NCI-H1105 (cell line): ENCODE measurements at places on chromosomes 5 and 9.

DNA sequence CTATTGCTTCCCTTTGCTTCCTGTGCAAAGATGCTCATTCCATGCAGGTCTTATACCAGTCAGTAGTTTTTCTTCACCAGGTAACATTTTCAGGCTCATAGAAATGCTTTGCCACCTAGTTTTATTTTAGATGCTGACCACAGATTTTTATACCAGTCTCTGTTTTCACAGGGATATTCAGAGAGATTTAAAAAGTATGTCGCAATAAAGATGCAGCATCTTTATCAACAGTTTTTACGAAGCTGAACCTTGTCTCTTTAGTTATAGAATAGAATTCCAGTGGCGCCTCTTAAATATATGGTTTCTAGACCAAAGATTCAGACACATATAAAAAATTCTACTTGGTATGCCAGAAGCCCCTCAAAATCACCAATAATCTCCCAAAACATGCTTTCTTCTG is 155.7 kb upstream of the PCSK5 start:
- DNase-seq = no peak

DNA sequence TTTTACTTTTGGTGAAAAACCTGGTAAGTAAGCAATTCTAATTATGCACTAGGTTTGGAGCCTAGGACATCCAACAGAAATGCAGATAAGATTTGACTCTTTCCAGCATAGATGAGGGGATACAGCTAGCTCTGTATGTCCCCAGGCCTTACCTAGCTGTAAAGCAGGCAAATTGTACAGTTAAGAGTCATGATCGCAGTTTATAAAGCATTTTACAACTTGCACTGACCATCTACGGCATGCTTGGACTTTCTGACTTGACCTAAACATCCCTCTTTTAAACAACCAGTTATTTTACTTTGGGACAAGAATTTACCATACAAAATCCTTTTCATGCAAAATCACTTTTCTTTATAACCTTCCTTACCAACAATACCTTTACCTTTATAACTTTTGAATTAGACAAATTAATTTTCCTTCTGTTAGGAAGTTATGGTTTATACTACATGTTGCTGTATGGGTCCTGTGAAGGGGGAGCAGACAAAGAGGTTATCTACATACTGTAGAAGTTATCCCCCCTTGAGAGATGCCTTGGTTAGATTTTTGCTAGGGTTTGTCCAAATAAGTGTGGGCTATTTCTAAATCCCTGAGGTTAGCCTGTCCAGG is 36.8 kb downstream of the FGD3 start:
- no peak for DNase-seq

- no peak for DNase-seq
Observed at GRCh38 chr9:125700791-125701190, 6.2 kb downstream of the MAPKAP1 start.

DNA sequence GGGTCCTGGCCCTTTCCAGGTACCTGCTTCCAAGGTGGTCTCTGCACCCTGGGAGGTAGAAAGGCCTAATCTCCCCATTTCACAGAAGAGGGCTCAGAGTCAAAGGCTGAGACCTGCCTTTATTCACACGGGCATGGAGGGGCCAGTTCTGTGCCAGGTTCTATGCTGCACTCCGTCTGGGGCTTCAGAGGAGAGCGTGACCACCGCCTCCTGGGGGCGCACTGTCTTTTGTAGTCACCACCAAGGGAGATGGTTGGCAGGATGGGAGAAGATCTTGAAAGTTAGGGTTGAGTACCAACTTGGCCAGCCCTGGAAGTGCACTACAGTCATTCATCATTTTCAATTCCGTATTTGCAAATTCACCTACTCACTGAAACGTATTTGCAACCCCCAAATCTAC is 23.7 kb upstream of the PRDM12 start:
- no peak for DNase-seq

DNA sequence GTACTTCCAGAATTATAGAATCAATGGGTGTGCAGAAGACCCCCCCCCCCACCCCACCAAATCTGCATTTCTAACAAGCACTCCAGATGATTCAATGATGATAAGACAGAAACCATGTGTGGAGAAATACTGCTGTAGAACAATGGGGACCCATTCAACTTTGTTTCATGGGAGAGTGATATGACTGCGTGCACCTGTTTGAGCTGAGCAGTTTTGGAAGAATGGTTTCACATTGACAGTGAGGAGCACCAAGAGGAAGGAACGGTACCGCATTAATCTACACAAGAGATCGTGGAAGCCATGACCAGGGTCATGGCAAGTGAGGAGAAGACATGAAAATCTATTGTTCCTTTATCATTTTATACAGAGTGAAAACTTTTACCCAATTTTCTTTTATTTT is 202.7 kb downstream of the CD180 start:
- no peak for DNase-seq

DNA sequence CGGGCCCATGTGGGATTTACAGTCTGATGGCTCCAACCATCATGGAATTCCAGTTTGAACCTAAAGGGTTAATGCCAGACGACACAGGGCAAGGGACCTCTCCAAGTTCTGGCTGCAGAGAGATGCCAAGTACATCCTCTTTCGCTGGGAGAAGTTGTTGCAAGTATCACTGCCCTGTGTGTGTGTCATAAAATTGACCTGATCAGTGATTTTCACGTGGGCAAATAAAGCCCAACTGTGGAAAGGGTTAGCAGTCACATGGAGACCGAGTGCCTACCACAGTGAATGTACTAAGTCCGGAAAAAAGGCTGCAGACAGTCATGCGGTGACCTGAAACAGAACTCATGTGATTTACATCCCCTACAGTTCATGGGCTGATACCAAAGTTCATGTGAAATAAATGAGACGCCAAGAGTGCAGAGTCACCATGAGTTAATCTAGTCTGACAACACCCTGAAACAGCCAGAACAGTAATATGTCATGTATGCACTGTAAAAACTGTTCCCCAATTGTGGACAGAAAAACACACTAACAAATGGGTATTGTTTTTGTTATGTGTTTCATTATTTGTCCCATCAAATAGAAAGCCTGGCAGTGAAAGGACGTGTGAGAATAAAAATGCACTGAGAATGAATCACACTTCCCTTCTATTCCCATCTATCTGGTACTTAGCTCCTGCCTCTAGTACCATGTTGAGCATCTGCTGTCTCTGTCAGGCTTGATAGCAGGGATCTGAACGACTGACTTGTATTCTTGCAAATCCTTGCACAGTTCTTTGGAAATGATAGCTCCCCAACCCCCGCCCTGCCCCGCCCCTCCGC is 115.7 kb downstream of the SUSD1 start:
- no peak for DNase-seq

- DNase-seq = no peak
Observed at GRCh38 chr5:113213551-113214425, 221.0 kb downstream of the TSSK1B start.

DNA sequence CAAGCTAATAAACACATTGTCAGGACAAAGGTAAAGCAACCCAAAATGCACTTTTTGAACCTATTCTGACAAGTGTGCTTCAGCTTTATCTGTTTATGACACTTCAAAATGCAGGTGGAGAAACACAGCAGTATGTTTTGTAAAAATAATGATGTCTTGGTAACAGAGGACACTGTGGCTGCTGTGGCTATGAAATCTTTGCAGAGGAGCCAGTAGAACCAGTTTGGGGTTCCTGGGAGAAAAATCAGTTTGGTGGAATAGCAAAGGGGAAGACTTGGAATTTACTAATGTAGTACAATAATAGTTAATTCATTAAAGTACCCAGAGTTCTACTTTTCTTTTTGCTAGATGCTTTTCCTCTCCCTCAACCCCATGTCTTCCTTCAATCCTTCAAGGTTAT is 40.6 kb downstream of the SIL1 start:
- no peak for DNase-seq

GRCh38 chr5:54869691-54870090 is 115.7 kb downstream of the ESM1 start:
- DNase-seq = no peak

GRCh38 chr5:155466851-155467250 is 453.3 kb downstream of the KIF4B start:
- no peak for DNase-seq

DNA sequence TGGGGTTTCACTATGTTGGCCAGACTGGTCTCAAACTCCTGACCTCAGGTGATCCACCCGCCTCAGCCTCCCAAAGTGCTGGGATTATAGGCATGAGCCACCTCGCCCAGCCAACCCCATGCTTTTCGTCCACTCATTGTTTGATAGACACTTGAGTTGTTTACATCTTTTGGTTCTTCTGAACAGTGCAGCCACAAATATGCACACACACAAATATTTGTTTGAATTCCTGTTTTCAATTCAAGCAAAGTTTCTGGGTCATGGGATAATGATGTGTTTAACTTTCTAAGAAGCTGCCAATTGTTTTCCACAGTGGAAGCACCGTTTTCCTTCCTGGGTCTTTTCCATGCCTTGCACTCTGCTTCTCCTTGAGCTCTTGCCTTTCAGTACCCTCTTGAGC is 6.8 kb upstream of the PAEP start:
- DNase-seq = no peak

GRCh38 chr5:128826275-128826674 is 139.0 kb upstream of the SLC27A6 start:
- DNase-seq = no peak

GRCh38 chr5:178176791-178177190 is 10.4 kb downstream of the GMCL2 start:
- no peak for DNase-seq
